ENCODE measurements at places on chromosomes 16 and 17. TPM values are rescaled to one million over a fixed set of nuclear protein-coding genes. Genes with fewer than 3 reads are reported as not detected.
A peak's percentile ranks its signal among the peaks of the same experiment; 100 is the strongest.

GRCh38 chr17:21212826-21213637 lies 929 bp downstream of the TMEM11 start:
- H3K27me3 ChIP-seq, result no peaks in the 10 kb centered on the region
- H3K36me3 ChIP-seq, result no peaks in the 10 kb centered on the region
- peak overlapping the region; percentile 81 for H3K4me3 ChIP-seq
- no peak for DNase-seq

- H3K4me3 ChIP-seq, result no peak overlapping the region
- H3K27ac ChIP-seq, result no peak overlapping the region
- no peaks in the 10 kb centered on the region for H3K4me1 ChIP-seq
- no peak for DNase-seq
Observed at GRCh38 chr17:71023249-71024030, 854.1 kb downstream of the KCNJ2 start.

- DNase-seq, result no peak
- H3K27me3 ChIP-seq, result no peaks in the 10 kb centered on the region
- H3K4me3 ChIP-seq, result no peak overlapping the region
- peaks cover 7% of the 10 kb centered on the region for H3K4me1 ChIP-seq
- no peak overlapping the region for H3K27ac ChIP-seq
Observed at GRCh38 chr16:68247400-68247799, 2.2 kb downstream of the PLA2G15 start.

The ZSCAN10 gene
- not detected for polyA plus RNA-seq

DNA sequence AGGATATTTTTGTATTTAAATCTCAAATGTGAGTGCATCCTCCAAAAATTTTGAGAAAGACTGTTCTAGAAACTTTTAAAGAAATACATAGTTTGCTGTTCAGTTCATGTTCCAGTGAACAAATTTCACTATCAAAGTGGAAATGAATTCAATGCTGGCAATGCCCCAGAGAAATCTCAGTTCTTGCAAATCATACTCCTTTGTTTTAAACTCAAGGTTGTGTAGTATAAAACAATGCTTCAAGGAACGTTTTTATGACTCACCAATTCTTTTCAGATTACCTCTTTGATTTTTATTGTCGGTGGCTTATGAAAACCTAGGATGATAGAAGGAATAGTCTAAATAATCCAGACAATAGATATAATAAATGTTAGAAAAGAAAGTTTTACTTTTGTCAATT lies 17.6 kb downstream of the LPCAT2 start:
- H3K27me3 ChIP-seq, result no peaks in the 10 kb centered on the region
- H3K4me3 ChIP-seq, result no peak overlapping the region
- peaks cover 3% of the 10 kb centered on the region for H3K4me1 ChIP-seq
- H3K36me3 ChIP-seq, result no peaks in the 10 kb centered on the region

The AHSP gene
- not detected for polyA plus RNA-seq

- no peaks in the 10 kb centered on the region for H3K36me3 ChIP-seq
- no peak for DNase-seq
- no peak overlapping the region for H3K27ac ChIP-seq
- no peaks in the 10 kb centered on the region for H3K4me1 ChIP-seq
Observed at GRCh38 chr17:66441101-66441661, 138.8 kb downstream of the PRKCA start.

DNA sequence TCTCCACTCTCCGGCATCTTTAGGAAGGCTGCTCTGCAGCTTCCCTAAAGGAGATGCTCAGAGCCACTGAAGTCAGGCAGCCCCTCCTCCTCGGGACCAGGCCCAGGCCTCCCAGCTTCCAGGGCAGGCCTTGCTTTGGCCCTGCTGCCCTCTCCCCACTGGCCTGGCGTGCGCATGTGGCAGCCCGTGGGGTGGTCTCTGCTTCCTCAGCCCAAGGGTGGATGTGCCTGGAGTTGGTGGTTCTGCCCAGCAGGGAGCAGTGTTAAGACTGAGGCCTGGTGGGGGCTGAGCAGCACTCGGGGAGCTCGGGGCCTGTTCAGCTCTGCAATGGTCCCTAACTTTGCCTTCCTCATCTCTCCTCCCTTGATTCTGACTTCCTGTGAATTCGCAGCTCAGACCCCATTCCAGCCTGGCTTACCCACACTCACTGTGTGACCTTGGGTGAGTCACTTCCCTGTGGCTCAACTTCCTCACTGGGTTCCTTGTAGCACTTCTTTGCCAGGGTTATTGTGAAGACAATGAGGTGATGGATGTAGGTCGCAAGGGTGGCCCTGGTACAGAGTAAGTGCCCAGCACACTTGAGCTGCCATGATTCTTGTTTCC lies 63.2 kb downstream of the NKD1 start:
- H3K4me1 ChIP-seq, result peaks cover 53% of the 10 kb centered on the region
- DNase-seq, result no peak
- peak overlapping the region; percentile 4 for H3K27ac ChIP-seq
- no peaks in the 10 kb centered on the region for H3K36me3 ChIP-seq
- H3K27me3 ChIP-seq, result no peaks in the 10 kb centered on the region
- H3K4me3 ChIP-seq, result no peak overlapping the region

DNA sequence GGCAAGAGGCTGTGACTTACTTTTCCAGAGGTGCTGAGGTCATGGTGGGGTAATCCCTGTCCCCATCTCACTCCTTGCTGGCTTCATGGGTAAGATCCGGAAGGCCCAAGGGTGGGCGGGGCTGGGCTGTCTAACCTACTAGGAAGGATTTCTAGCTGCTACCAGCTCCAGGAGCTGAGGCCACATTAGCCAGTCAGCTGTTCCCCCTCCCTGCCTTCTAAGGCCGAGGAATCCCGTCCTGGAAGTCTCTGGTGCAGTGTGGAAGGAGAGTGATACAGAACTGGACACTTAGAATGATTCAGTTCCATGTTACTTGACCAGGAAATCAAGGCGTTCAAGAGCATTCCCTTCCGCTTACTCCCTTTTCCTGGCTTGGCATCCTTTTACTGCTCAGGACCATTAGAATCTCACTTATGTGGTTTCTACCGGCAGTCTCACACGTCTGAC lies 8.9 kb downstream of the GNGT2 start:
- H3K27me3 ChIP-seq, result peaks cover 4% of the 10 kb centered on the region
- no peak overlapping the region for H3K27ac ChIP-seq
- H3K4me3 ChIP-seq, result no peak overlapping the region
- DNase-seq, result no peak
- H3K4me1 ChIP-seq, result no peaks in the 10 kb centered on the region
- no peaks in the 10 kb centered on the region for H3K36me3 ChIP-seq

GRCh38 chr17:17264430-17264829 lies 16.6 kb downstream of the COPS3 start:
- no peaks in the 10 kb centered on the region for H3K36me3 ChIP-seq
- no peak overlapping the region for H3K27ac ChIP-seq
- H3K27me3 ChIP-seq, result no peaks in the 10 kb centered on the region

All from hepatocyte (in vitro differentiated cells).